Stimulated activated CD8-positive, alpha-beta memory T cell treated with anti-CD3 and anti-CD28 coated beads, Interleukin-7, amount 100 ng/mL, for 48 hours (primary cell): ENCODE measurements at places on chromosomes 4 and X.

- DNase-seq: no peak
Observed at GRCh38 chrX:63686878-63687714, 97.9 kb downstream of the ARHGEF9 start.

DNA sequence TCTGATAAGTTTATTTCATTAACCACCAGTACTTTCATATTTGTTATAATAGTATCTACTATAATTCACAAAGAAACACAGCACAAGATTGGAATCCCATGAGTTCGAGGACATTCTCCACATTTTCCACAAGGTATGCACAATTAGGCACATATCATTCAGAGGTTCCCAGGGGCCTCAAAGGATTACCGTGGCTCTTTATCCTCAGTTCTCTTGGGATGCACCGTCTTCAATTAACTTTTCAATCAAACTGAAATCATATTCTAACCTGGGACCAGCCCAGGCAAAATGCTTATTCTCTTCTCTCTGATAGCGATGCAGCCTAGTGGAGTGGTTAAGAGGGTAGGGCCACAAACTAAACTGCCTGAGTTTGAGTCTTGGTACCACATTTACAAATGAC is 242.6 kb upstream of the RASGEF1B start:
- DNase-seq: no peak

DNA sequence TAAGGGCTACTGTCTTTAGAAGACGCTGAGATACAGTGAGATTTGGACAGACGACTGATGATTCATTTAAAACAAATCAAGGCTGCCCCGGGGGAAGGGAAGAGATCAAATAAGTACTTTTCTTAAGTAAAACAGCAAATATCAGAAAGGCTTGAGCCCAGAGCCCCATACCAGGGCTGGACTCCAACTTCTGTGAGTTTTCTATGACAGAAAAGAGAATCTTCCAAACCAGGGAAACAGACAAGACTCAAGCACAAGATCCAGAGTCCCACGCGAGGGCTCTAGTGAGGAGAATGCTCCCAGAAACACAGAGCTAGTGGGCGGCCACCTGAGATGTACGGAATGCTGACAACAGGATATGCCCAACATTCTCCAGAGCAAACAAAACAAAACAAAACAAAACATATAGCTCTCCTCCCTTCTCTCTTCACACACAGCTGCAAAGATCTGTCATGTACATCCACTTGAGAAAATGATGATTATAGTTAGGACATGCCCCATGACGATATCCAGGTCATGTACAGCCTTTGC is 13.1 kb downstream of the ACSL1 start:
- no peak for DNase-seq

DNA sequence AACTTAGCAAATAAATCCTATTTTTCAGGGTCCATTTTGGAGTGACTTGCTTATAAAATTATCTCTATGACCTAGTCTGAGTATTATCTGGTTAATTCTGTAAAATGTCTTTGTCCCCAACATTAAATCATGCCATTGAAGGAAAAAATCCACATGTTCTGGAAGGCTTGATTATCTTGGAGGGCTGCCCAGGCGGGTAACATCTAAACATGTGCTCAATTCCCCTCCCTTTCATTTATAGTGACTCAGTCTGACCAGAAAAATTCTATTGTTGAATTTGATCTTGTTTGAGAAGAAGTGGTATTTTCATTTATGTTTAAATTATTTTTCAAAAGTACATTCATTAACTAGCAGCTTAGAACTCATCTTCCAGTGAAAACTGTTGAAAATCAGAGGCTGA is 55.4 kb upstream of the SLC10A7 start:
- DNase-seq: no peak

GRCh38 chr4:184417802-184418511 is 56.4 kb downstream of the IRF2 start:
- no peak for DNase-seq

DNA sequence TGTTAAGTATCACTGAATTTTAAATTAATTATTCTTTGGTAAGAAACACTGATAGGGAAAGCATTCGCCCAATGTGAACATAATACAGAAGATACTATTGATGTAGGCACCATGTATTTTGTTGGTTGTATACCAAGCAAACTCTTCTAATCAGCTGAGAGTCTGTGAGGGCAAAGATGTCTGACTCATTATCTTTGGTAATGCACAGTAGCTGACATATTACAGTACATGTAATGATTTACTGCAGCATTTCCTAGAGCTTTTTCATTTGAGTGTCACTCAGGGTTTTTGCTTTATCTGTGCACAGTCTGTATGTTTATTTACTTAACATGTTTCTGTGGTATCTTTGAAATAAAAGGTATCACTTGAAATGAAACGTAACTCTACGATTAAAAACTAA is 49.2 kb downstream of the CENPVL3 start:
- no peak for DNase-seq

GRCh38 chr4:53039741-53040458 is 177.8 kb downstream of the RASL11B start:
- no peak for DNase-seq

DNA sequence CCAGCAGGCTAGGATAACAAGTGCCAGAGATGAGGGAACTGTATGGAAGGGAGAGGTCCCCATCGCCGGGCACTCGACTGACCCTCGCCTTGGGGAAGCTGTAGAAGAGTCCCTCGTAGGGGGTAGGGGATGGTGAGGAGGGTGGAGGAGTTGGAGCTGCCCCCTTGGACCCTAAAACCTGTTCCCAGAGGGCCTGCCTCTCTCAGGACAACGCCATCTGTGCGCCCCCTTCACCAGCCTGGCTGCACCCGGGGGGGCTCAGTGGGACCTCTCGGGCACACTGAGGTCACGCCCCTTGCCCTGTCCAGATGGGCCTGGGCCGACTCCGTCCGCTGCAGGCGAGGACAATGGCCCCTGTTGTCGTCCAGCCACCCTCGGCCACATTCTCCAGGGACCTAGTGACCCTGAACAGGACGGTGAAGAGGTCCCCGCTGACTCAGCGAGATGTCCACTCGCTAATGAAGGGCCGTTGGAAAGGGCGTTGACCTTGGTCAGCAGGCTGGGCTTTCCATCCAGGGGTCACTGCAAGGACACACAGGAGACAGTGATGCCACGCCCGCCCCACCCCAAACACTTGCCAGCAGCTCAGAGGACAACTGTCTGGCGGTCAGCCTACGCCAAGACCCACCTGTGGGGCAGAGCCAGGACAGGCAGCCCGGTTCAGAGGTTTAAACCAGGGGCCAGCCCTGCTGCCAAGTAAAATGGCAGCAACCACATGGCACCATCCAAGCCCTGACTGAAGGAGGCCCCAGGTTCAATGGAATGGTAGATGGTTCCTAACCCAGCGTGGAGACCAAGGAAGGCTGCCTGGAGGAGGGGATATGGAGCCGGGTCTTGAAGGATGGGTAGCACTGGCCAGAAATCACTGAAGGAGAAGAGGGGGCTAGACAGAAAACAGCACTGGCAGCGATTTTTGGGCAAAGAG is 51.2 kb downstream of the HMX1 start:
- DNase-seq: no peak

- no peak for DNase-seq
Observed at GRCh38 chr4:130393642-130394041, 1297.7 kb downstream of the C4orf33 start.

DNA sequence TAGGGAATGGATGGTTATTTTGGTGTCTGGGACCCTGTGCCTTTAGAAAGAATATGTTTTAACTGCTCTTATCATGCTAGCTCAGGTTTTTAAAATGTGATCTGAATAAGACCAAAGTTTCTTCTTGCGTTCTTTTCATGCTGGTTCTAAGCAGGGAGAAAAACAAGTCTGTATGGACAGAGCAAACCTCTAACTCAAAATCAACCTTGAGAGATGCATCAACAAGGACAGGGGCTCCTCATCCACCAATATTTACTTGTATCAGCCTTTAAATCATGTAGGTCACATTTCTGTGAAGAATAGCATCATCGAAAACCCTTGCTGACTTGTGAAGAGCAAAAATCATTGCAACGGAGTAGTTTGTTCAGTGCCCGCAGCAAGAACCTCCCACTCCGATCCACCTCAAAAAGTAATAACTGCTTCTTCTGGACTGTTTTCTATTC is 1.2 kb downstream of the ATP10D start:
- no peak for DNase-seq

GRCh38 chrX:49079489-49080428 is at the start of gene WDR45:
WDR45 (minus strand) TSS chrX:49079887; CDS start chrX:49078095, 1,792 bp downstream.
- DNase-seq: peak; percentile 40

GRCh38 chrX:109995155-109995554 is 7.8 kb upstream of the TMEM164 start:
- no peak for DNase-seq

DNA sequence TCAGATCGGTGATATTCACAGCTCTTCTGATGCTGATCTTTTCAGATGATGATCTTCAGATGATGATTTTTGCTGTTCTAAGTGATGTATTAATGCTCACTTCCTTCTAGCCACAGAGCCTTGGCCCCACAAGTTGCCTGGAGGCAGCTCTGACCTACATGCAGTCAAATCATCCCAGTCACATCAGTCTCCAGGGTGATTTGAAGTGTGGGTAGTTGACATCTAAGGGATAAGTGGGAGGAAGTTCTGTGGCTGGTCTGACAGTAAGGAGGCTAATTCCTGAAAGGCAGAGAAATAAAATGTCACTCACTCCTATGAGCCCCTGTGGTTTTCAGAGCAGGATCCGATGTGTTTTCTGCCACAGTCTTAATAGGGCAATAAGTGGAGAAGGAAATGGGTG is 79.8 kb upstream of the RPL34 start:
- DNase-seq: no peak

GRCh38 chr4:112183252-112183651 is 38.0 kb downstream of the FAM241A start:
- DNase-seq: no peak

DNA sequence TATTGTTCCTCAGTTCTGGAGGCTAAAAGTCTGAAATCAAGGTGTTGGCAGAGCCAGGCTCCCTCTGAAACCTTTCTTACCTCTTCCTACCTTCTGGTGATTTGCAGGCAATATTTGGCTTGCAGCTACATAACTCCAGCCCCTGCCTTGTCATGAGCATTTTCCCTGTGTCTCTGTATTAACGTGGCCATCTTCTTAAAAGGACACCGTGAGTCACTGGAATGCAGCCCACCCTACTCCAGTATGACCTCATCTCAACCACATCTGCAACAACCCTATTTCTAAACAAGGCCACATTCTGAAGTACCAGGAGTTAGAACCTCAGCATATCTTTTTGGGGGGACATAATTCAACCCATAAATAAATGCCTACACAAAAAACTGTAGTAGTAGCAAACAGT is 40.7 kb downstream of the FANCB start:
- DNase-seq: no peak

- DNase-seq: no peak
Observed at GRCh38 chrX:100687546-100687945, 43.5 kb downstream of the SRPX2 start.

DNA sequence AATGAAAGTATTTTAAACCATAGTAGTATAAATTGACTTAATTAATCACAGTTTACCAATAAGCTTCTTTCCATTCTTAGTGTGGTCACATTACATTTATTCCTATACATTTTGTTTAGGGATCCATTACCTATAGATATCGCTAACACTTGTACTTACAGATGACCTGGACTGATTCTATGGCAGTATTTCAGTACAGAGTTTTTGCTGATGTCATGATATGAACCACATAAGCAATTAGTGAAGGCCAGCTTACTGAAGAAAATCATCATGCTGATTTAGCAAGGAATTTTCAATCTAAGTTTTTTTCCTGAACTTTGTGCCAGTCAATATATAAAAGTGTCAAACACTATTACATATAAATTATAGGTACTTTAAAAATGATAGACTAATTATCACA is 113.4 kb upstream of the HPGD start:
- no peak for DNase-seq

DNA sequence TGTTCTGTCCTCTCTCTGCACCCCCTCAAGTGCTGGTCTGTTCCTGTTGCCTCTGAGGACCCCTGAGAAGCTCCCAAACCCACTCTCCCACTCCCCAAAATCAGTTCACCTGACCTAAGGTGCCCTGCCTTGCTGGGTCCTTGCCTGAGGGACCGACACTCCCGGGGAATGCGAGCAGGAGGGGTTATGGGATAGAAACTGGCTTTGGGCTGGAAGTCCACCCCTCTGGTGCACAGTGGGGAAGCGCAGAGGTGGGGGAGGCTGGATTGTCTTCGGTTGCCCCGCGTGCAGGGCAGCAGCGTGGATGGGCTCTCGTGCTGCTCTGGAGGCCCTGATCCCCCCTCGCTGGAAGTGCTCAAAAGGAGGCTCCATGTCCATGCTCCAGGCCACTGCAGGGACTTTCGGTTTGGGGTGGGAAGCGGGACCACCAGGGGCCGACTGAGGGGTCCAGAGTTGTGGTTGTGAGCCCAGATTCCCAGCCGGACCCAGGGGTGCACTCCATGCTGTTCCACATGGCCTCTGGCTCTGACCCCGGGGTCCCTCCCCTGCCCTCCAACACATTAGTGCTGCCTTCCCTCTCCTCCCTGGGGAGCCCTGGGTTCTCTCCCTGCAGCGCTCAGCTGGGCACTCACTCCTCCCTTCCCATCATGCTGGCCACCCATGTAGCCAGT is 7.6 kb downstream of the SORCS2 start:
- DNase-seq: no peak
